ENCODE measurements at places on chromosomes 7 and 10. TPM values are rescaled to one million over a fixed set of nuclear protein-coding genes. Genes with fewer than 3 reads are reported as not detected.

Gene BMPER
- polyA plus RNA-seq, result 9.9 TPM

Gene KIAA1549
- 11.9 TPM for polyA plus RNA-seq

Gene PI4K2A
- polyA plus RNA-seq, result 12.0 TPM

Gene FGFBP3
- 2.1 TPM for polyA plus RNA-seq

Gene DENND2A
- 44.2 TPM for polyA plus RNA-seq

Gene FGL2
- polyA plus RNA-seq, result 21.4 TPM

Gene MCMBP
- 37.5 TPM for polyA plus RNA-seq

Gene NKX1-2
- not detected for polyA plus RNA-seq

Gene MICU1
- polyA plus RNA-seq, result 69.7 TPM

Gene SMKR1
- not detected for polyA plus RNA-seq

Gene TMEM184A
- polyA plus RNA-seq, result 0.95 TPM

Gene ZNF736
- polyA plus RNA-seq, result 8.0 TPM

Gene ELAPOR2
- polyA plus RNA-seq, result 8.2 TPM

Gene AGR2
- polyA plus RNA-seq, result 6.3 TPM

Gene USP6NL
- polyA plus RNA-seq, result 8.7 TPM

Gene TMEM243
- polyA plus RNA-seq, result 17.0 TPM

- no peak for DNase-seq
Measured at GRCh38 chr7:2761801-2762497, 73.9 kb downstream of the AMZ1 start.

DNA sequence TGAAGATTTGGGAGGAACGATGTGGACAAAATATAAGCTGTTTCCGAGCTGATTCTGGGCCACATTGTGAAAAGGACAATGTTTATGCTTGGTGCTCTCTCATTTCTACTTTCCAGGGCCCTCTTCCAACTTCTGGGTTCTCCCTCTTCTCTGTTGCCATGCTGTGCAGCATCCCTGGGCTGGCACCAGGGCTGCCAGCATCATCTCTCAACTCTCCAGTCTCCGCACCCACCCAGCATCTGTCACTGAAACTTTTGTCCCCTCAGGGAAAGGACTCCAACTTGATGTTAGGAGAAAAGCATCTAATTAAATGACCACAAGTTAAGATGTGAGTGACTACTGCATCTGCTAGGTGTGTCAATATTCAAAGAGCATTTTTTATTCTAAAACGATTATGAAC, 26.7 kb downstream of the CFAP58 start:
- no peak for DNase-seq

DNA sequence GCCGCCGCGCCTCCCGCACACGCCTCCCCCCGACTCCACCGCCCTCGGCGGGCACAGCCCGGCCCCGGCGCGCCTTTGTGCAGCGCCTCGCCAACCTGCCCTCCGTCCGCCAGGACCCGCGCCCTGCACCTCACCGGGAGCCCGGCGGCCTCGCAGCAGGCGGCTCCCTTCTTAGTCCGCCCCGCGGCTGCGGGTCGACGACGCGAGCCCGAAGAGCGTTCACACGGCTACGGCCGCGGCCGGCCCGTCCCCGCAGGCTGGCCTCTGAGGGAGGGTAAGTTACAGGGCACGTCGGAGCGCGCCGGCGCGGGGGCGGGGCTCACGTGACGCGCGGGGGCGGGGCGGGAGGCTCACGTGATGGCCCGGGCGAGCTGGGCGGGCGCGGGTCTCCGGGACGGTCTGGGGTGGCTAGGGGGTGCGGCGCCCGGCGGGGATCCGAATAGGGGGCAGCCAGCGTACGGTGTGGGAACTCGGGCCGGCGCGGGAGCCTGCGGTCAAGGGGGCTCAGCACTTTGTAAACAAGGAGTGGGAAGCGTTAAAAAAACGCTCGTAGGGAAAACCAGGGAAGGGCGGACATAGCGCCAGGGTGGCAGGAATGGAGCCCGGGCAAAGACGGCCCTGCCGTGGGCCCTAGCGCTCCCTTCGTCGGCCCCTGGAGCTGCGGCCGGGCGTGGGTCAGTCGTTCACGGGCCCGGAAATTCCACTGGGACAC, at the start of gene ARHGAP12:
ARHGAP12 (minus strand) TSS at position 283 of the 712 bp plus-strand sequence. CDS start 19,976 bp downstream, outside the sequence.
- peak; percentile 96 for DNase-seq

DNA sequence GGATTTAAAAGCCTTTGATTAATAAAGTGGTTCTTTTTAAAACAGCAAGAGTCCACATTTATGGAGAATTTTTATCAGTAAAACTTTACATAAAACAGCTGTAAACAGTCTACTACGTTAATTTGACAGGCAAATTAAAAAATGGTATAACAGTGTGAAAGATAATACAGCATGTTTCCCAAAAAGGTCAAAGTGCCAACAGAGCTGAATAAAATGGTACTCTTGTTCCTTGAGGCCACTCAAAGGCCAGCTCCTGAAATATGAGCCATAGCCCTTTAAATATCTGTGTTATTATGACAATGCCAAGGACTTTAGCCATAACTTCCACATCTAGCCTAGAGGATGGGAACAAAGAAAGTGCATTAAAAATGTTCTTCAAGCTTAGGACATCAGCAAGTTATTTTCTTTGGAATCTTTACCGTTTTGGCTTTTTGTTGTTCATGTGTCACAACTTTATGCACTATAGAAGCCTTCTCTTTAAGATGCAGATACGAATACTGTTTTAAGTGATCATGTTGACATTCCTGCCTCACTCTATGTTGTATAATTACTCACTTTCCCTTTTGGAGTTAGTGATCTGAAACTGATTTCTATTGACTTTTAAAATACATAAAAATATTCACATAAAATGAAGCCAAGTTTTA, 165.6 kb downstream of the RNLS start:
- peak; percentile 64 for DNase-seq

GRCh38 chr7:2511769-2512168, 7.8 kb upstream of the LFNG start:
- DNase-seq, result no peak

- no peak for DNase-seq
Measured at GRCh38 chr7:17367502-17367901, 69.0 kb downstream of the AHR start.

- no peak for DNase-seq
Measured at GRCh38 chr7:130932667-130933432, 198.8 kb upstream of the KLF14 start.

GRCh38 chr10:14429043-14429700, 98.4 kb upstream of the FRMD4A start:
- DNase-seq, result no peak

DNA sequence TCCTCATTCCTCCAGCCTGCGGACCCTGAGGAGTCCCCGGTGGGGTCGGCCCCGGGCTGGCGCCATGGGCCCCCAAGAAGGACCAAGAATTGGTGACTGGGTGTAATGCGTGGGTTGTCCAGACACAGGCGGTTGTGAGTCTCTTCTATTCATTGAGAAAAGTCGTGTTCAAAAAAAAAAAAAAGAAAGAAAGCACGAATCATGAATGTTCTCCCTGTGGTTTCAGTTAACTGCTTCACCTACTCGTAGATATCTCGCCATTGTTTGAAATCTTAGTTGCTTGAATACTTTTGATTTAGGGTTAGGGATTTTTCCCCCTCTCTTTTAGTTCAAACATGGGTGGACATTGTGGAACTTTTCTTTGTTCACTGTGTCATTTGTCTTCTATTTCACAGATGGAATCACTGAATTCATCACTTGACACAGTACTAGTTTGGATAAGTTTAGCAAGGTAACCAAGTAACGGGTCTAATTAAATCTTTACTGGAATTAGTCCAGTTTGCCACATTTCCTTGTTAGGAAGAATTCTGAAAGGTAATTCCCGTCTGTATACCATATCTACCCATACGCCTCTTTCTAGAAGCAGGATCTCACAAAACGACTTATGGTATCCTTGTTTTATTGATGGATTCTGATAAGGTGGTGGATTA, 775 bp downstream of the STARD3NL start:
- no peak for DNase-seq

DNA sequence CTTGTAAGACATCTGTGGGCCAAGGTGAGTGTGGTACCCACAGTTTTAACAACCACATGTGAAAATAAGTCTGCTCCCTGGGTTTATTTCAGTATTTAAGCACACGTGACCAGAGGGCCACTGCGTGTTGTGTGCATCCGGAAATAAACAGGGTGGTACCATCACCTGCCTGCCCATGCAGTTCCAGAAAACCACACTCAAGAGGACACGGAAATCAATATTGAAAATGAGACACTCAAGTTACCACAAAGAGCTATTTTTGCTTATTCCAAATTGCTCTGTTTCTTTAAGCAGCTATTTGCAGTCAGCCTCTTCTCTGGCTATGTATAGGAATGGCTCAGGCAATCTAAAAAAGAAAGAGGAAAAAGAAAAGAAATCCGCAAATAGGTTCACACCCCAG, 71.8 kb upstream of the LOXL4 start:
- no peak for DNase-seq

GRCh38 chr10:3180355-3181025, 7.9 kb upstream of the PITRM1 start:
- no peak for DNase-seq

All from muscle of leg (tissue), 16 donors.